Panc1 (cell line): ENCODE measurements at places on chromosomes 2 and 18. TPM values are rescaled to one million over a fixed set of nuclear protein-coding genes. Genes with fewer than 3 reads are reported as not detected.

DNA sequence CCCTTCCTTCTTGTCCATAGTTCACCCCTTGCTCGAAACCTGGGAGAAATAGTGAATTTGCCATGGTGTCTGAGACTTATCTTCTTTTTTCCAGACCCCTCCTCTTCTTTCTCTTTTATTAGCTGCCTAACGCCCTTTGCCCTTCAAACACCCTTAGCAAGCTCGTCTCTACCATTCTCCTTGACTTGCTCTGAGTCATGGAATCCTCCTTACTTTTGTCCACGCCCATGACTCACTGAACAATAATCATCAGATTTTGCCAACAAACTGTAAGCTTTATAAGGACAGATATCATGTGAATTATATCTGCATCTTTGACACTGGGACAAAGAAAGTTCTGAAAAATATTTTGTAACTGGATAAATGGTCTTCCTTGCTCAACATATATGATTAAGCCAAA lies 67.1 kb upstream of the CNTNAP5 start:
- no peak for DNase-seq

DNA sequence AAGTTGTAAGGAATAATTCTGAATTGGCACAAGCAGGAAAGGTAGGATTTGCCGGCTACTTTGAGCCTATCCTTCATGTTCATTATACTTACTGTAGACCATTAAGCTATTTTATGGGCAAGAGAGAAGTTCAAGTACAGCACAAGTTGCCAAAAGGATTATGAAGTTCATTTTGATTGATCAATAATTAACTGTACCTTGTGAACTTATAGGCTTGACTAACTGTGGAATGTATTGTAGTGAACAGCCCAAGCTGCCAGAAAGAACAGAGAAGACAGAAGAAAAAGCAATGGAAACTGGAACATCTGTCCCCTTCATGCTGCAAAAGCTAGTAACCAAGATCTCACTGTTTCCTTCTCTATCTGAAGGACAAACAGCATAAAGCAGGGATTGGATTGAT lies 810.1 kb upstream of the ZEB2 start:
- DNase-seq, result no peak

DNA sequence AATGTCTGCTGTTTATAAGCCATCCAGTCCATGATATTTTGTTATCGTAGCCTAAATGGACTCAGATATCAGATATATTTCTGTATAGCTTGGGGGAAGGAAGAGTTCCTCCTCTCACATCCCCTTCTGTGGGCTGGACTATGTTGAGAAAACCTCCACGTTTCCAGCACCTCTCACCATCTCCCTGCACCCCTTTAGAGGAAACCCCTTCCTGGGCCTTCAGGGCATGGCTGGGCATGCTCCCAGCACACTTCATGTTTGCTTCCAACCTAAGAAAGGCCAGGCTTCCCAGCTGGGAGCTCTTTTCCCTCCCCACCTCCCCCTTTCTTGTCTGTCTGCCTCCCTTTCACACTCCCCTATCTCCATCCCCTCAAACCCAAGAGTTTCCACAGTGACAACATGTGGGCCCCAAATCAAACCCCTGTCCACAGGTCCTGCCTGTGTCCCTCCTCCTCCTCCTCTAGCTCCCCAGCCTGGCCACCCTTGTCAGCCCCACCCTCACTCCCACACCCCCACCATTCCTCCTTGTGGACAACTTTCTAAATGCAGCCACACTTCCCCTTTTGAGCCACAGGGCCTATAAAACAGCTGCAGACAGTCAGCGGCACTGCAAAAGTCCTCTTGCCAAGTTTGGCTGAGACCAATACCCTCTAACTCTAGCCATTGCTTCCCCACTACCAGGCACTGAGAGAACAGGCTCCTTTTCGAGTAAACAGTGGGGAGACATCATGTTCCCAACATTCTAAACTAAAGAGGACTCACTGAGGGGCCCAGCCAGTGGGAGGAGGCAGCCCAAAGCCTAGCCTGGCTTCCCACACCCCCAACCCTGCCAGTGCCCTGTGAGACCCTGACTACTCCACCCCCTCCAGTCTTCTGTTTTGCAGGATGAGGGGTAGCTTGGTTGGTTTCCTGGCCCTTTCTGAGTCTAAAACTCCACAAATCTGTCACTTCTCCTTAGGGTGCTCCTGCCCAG lies 120.5 kb downstream of the ZFP36L2 start:
- DNase-seq, result no peak

DNA sequence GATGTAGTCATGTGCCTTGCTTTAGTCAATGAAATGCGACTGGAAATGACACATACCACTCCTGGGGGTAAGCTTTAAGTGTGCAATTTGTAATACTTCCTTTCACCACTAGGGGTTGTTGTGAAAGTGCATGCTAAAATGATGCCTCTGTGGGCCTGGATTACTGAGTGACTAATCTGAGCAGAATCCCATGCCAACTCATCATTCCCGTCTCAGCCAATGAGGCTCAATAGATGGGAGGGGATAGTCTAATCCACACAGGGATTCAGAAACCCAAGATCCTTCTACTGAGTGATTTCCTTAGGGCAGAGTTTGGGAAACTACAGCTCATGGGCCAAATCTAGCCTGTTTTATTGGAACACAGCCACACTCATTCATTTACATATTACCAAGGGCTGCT lies 54.0 kb downstream of the HRH4 start:
- peak; percentile 22 for DNase-seq

DNA sequence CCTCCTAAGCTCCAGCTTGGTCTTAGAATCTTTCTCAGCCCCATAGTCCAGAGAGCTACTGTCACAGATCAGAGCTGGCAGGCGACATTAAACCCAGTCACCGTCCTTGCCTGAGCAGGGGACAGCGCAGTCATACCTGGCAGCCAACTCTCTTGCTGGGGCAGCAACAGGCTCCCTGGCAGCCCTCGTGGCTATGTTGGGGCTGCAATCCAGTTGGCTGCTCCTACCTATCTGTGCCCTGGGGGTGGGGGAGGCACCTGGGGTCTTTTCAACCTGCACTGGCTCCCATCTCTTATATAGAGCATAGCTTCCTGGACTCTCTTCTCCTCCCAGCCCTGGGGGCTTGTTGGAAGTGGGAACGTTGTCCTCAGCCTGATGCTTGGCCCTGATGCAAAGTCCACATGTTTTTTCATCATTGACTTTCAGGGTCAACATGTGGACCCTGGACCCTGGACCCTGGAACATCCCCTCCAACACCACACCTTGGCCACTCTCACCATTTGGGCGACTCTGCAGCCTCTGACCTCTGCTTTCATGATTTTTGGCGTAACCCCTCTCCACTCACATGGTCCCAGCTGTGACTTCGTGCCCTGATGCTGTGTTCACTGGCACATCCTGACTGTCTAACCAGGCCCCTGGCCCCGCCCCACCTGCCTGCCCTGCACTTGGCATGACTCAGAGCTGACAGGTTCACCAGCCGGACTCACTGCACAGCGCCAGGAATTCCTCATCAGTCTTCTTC lies 45.6 kb downstream of the ATOH8 start:
- DNase-seq, result no peak

DNA sequence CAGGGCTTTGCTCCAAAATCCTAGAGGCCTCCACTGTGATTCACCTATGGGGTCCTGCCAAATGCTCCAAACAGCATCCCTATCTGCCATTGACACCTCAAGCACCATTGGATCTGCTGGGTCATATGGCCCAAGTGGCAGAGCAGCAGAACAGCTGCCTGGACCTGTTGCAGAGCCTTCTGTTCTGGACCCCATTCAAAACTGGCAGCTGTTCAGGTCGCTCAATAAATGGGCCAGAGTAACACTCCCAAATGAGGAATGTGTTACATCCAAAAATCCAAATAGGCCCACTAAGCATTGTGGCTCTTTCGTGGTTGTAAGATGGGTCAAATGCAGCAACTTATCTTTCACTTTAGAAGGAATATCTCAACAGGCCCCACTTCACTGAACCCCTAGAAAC lies 783.6 kb downstream of the DCDC2C start:
- no peak for DNase-seq

- no peak for DNase-seq
Observed at GRCh38 chr2:191187105-191187829, 36.5 kb upstream of the STAT4 start.

DNA sequence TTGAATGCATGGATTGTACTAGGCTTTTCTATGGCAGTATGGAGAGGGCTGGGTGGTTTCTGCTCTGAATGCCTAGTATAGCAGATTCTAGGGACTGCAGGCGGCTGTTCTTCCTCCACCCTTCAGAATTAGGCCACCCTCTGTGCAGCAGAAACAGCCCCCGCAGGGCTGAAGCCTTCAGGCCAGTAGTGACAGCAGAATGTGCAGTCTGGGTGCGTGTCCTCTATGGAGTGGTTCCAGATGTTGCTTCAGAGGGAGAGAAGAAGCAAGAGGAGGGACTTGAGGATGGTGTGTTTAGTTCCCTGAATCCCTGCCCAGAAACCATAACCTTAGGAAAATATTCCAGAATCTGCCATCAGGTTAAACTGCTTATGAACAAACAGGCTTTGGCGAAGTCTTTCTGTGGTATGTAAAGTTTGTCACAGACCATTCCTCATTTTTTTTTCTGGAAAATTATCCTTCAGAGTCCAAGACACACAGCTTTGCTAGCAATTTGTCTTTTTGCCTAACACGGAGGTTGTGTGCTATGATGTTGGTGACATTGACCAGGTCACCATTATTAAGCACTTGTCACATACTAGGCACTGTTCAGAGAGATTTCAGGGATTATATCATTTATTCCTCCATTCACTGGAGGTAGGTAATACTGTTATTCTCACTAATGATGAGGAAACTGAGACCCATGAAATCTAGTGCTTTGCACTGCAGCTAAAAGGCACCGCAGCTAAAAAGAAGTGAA lies 21.1 kb downstream of the CASP10 start:
- no peak for DNase-seq

DNA sequence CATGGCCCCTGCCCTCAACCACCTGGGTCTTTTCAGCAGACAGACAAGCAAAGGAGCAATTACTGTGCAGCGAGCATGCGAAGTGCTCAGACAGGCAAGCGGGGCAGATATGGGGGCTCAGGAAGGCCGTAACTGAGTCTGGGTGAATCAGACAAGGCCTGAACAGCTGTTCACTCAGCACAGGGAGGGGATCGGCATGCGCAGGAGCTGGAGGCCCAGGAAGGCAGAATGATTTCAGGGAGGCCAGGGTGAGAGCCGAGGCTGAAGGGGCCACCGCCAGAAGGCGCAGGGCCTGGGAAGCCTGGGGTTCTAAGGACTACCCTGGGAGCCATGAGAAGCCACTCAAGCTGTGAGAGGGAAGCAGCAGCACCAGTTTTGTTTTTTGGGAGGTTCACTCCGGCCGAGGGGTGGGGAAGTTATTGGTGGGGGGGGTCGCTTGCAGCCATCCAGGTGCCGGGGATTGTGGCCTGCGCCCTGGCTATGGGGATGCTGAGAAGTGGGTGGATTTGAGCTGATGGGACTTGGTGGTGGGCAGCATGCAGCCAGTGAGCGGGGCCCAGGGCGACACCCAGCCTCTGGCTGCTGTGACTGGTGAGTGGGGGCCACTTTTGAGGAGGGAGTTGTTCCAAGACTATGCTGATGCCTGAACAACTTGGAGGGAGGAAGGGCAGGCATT lies 132.2 kb downstream of the TSN start:
- no peak for DNase-seq

DNA sequence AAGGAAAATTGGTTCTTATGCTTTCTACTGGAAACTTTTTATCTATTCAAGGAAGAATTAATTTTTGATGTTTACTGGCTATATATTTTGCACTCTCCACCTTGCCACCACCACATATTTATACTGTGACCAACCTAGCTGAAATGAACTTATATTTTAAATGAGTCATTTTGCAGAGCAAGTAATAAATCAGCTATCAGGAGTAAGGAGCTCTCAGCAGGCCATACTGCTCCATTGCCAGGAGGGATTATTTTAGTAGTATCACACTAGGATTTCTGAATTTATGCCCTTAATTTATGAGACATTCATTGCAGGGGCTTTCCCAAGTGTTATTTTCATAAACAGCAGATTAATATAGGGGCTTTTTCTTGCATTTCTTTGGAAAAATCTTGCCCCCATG lies 125.8 kb upstream of the CYP1B1 start:
- DNase-seq, result no peak

GRCh38 chr18:62510789-62511188 lies 12.0 kb upstream of the ZCCHC2 start:
- no peak for DNase-seq

GRCh38 chr2:234502285-234502918 lies 5.5 kb upstream of the ARL4C start:
- DNase-seq, result no peak

DNA sequence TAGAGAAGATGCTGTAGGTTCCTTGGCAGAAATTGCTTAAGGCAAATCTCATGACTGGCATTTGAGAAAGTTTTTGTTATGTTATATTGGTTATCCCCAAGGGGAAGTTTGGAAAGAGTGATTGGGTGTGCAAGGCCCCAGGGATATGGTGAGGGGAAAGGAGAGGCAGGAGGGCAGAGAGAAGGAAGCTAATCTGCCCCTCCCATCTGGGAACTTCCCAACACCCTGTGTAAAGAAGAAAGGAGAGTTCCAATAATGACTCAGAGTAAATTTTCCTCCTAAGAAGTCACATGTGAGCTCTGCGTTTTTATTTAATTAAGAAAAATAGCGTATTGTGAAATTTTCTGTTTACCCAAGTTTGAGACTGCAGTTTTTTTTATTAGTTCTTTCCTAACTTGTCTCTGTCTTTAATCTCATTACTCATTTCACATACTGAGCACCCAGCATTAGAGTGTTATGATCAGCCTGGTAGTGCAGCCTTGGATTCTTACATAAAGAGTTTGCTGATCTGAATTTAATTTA lies 3.1 kb upstream of the KYNU start:
- DNase-seq, result peak; percentile 67

DNA sequence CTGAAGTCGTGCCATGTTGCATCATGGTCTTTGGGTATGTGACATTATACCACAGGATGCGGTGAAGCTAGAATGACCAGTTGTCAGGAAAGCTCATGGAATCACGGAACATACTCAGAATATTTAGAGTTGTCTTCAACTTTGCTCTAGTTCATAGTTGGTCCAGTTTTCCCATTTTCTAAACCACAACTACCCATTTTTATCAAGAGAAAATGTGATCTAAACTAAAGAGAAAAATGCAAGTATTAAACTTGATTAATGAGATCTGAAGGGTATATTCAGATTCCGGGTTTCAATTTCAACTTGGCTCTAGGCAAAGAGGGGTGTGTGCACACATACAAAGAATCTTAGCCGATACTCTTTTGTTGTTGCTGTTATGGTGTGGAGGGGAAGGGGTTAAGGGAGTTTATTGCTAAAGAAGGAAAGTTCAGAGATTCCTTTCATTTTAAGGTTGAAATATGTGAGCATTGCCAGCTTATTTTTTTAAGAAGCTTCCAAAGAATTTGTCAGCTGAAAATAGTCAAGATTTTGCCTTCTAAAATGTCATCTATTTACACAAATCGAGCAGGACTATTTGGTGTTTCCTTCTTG lies 516.6 kb upstream of the ZEB2 start:
- DNase-seq, result no peak

TNS1 gene
- total RNA-seq, result 0.49 TPM

NIF3L1 gene
- total RNA-seq, result 37.4 TPM

FABP1 gene
- total RNA-seq, result 0.36 TPM

TYMS gene
- 202 TPM for total RNA-seq

ACADL gene
- total RNA-seq, result not detected

POTEI gene
- total RNA-seq, result 0.92 TPM
